Left lobe of liver (tissue), 2 donors: ENCODE measurements at places on chromosomes 6 and 20. TPM values are rescaled to one million over a fixed set of nuclear protein-coding genes. Genes with fewer than 3 reads are reported as not detected.

HLA-DQB1 gene
- total RNA-seq: 0.68 TPM

- no peak for DNase-seq
Observed at GRCh38 chr20:22826306-22827230, 208.5 kb upstream of the SSTR4 start.

F13A1 gene
- 1.1 TPM for total RNA-seq

SIRPD gene
- not detected for total RNA-seq

GRCh38 chr6:39347906-39348585 lies 25.5 kb upstream of the KCNK16 start:
- DNase-seq: peak; percentile 64

HLA-DRB5 gene
- 2.1 TPM for total RNA-seq

DNA sequence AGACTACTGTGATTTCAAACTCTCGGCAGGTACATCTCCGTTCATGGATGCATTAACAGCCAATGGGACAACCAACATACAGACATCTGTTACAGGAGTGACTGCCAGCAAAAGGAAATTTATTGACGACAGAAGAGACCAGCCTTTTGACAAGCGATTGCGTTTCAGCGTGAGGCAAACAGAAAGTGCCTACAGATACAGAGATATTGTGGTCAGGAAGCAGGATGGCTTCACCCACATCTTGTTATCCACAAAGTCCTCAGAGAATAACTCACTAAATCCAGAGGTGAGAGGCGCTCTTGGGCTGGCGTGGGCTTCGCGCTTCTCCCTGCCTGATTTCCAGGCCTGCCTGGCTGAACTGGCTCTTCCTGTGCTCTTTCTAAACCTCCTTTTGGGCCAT lies 68.4 kb downstream of the RPP40 start:
- no peak for DNase-seq

GRCh38 chr20:40422656-40423055 lies 266.4 kb downstream of the MAFB start:
- no peak for DNase-seq

DNA sequence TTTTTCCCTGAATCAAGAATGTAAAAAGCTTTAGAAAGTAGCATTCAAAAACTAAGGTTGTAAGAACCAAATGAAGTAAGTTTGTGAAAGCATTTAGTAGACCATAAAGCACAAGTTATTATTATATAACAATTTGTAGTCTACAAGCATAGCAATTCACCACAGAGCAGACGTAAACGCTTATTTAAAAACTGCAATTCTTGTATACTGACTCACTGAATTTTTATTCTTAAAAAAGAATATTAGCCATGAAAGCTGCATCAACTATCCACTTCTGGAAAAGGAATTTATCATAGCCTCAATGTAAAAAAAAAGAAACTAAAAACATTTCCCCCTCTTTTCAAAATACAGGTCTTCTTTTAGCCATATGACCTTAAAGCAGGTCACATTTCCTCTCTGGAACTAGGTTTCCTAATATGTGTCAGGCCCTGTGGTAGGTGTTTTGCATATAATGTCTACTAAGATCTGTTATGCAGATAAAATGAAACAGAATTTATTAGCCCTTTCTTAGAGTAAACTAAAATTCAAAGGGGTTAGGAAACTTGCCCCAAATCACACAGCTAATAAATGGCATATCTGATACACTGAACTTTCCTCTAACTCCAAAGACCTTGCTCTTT lies 2.1 kb downstream of the MAP3K7 start:
- DNase-seq: no peak

- no peak for DNase-seq
Observed at GRCh38 chr6:113539202-113539601, 317.9 kb upstream of the MARCKS start.

SLA2 gene
- total RNA-seq: 0.30 TPM

- no peak for DNase-seq
Observed at GRCh38 chr6:14128012-14128411, 10.4 kb downstream of the CD83 start.

DNA sequence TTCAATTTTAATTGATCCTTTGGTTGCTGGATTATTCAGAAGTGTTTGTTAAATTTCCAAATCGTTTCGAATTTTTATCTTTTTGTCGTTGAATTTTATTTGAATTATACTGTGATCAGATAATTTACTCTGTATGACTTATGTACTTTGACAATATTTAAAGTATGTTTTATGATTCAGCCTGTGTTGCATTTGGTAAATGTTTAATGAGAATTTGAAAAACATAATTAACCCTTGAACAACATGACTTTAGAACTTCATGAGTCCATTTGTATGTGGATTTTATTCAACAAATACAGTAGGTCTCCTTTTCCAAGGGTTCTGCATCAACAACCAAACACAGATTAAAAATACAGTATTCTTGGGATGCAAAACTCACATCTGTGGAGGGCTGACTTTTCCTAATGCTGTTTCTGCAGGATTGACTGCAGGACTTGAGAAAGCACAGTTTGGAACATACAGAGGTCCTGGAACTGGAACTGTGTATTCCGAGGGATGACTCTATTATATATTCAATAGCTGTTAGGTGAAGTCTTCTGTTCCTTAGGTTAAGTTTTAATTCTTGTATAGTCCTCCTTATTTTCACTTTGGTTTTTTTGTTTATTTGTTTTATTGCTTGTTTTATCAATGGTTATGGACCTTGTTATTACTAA lies 40.5 kb downstream of the FAM83B start:
- no peak for DNase-seq

DNA sequence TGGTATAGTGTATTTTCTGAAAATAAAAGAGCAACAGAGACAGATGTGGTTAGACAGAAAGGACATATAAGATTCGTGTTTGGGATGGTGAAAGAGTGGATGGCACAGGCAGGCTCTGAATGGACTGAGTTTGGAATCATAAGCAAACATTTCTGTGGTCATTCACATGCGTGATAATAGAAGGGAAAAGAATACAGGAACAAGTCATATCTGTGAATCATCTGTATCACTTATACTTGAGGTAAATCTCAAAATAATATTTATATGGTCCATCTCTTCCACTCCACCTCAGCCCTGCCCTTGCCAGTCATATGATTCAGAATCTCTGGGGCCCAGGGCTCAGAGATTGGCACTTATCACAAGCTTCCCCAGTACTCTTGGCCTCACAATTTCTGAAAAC lies 535.1 kb downstream of the BCKDHB start:
- DNase-seq: no peak

ZNF335 gene
- 7.6 TPM for total RNA-seq
